ENCODE measurements at places on chromosomes 3 and 15.

- DNase-seq: no peak
These were observed 6.3 kb upstream of the EOMES start for GRCh38 chr3:27728195-27729087.

- no peak for DNase-seq
These were observed 19.6 kb downstream of the HEMK1 start for GRCh38 chr3:50588759-50589433.

DNA sequence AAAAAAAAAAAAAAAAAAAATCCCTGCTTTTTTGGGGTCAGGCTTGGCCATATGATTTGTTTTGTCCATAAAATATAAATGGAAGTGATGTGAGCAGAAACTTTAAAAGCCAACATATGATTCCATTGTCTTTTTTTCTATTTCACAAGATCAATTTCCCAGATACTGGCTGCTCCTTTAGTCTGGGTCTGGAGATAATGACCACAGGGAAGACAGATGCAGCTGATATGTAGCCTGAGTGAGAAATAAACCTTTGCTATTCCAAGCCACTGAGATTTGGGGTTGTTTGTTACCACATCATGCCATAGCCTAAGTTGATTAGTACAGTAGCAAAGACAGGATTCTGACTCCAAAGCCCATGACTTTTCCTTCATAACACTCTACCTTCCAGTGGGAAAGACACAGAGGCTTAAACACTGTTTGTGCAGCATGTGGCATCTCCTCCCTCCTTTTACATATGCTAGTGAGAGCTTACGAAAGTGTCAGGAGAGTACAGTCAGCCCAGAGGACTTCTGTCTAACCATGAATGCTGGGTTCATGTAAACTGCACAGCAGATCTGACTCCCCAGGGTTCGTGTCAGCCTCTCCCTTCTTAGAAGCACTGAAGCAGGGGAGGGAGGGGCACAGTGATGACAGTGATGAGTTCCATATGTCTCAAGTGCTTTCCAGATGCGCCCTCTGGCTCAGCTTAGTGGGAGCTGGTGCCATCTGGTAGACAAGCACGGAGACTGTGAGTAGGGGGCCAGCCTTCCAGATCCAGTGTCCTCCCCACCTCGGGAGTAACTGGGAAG is 36.7 kb upstream of the SLC7A14 start:
- no peak for DNase-seq

DNA sequence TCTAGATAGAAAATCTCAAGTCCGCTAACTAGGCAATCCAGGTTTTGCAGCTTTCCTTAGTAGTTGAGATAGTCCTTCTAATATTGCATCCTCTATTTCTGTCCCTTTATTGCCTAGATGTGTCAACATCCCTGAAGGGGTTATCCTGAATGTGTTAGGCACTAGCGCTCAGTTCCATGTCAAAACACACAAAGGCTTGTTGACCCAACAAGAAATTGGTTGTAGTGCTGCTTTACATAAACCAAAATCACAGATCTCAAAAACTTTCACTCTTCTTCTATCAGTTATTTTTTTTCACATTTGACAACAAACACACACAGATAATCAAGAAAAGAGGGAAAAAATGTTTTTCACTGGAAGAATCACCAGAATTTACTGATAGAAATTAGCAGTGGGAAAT is 51.4 kb upstream of the SOX2 start:
- no peak for DNase-seq

GRCh38 chr15:97470417-97470816 is 490.1 kb upstream of the ARRDC4 start:
- no peak for DNase-seq

- no peak for DNase-seq
These were observed 95.0 kb downstream of the ADCY5 start for GRCh38 chr3:123353850-123354233.

DNA sequence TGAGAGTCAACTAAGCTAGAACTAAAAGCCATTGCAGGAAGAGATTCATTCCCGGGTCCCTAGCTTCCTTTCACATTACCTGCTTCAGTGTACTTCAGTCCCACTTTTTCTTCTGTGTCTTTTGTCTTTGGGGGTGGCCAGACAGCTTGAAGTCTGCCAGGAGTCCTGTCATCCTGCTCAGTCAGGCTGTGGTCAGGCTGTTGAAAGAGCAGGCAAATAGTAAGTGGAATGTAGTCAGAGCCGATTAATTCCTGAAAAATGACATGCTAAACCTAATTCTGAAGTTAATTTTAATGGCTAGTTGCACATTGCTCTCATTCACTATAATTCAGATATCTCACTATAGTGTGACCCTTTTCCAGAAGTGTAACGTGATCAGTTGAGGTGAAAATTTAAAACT is 129.6 kb downstream of the FMN1 start:
- DNase-seq: no peak

DNA sequence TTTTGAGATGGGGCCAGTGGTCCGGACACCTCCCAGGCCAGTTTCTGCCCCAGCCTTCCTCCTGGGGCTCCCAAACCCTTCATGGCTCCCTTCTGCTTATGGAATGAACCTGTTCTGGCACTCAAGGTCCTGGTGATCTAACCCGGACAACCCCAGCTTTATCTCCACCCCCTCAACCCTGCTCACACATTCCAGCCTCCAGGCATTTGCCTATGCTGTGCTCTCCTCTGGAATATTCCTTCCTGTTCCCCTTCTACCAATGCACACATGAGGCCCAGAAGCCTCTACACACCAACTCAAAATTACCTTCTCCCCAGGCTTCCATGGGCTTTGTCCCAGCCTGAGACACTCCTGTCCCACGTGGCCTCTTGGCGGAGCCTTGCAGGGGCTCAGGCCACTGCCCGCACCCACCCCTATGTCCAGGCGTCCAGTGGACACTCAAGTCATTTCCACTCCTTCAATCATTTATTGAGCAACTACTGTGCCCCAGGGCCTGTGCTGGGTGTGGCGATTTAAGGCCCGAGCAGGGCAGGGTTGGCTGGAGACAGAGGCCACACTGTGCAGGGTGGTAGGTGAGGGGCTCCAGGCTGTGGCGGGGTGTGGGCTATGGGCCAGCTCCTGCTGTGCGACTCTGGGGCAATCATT is 18.8 kb downstream of the PLXND1 start:
- DNase-seq: no peak

DNA sequence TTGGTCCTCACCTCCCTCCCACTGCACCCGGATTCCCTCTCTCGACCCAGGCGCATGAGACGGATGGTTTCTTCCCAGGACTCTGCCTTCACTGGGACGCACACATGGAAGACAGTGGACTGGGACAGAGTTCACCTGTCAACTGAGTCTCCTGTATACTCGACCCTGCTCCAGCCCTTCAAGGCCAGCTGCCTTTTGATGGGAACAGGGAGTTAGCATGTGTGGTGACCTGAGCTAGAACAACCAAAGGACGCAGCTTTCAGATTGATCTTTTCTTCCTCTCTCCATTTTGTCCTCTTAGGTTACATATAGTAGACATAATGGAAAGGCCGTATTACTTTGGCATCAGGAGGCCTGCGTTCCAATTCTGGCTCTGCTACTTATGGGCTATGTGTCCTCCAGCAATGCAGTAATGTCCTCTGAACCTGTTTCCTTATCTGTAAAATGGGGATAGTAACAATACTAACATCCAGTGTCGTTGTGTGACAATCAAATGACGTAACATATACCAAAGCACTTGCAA is 94.1 kb downstream of the PEX5L start:
- no peak for DNase-seq

DNA sequence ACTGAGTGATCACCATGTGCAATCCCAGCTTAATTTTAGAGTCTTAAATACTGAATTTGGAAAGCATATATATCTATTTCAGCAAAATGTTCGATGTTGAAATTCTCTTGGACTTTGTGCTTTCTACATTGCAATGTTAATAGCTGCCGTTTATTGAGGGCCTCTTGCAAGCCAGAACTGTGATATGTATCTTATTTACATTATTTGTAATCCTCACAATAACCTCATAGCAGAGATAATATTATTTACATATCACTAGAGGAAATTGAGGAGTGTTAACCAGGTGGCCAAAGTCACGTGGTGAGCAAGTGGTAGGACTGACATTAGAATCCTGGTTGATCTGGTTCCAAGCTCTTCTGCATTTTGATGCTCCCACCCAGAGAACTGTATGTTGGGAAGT is 254.1 kb downstream of the SLC9A9 start:
- no peak for DNase-seq

DNA sequence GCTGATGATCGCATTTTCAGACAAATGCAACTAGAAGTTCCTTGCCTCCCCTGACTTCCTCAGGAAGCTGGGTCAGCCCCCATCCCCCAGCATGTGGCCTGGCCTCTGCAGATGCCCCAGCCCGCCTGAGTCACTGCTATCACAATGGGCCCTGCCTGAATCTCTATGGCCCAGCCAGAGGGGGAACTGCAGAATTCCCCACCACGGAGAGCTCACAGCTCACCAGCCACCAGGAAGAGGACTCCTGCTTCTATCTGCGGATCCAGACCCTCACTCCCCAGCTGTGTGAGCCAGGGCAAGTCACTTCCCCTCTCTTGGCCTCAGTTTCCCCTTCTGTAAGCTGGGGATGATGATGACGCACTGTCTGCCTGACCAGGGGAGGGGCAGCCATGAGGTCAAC is 6.9 kb downstream of the PLXND1 start:
- DNase-seq: no peak

- DNase-seq: no peak
These were observed 210.2 kb downstream of the ADAMTS17 start for GRCh38 chr15:100131321-100132224.

DNA sequence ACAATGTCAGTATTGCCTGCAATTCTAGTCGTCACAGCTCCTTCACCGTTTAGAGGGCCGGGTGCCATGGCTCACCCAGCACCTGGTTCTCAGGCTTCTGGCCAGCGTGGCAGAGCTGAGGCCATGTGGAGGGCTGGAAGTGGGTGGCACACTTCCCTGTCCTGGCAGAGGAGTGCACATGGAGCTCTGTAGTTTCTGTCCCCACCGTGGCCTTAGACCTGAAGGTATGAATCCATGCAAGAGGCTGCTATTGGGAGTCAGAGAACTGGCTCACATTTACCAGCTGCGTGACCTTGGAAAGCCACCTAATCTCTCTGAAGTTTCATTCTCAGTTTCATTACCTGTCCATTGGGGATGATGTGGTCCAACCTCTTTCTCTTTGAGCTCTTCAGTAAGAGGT is 22.2 kb downstream of the EPHB1 start:
- DNase-seq: no peak

GRCh38 chr15:64024172-64025050 is 21.9 kb downstream of the DAPK2 start:
- DNase-seq: no peak

- DNase-seq: no peak
These were observed 52.5 kb downstream of the SH3BP5 start for GRCh38 chr3:15279671-15280402.

GRCh38 chr3:55482496-55483195 is 4.5 kb downstream of the WNT5A start:
- no peak for DNase-seq

DNA sequence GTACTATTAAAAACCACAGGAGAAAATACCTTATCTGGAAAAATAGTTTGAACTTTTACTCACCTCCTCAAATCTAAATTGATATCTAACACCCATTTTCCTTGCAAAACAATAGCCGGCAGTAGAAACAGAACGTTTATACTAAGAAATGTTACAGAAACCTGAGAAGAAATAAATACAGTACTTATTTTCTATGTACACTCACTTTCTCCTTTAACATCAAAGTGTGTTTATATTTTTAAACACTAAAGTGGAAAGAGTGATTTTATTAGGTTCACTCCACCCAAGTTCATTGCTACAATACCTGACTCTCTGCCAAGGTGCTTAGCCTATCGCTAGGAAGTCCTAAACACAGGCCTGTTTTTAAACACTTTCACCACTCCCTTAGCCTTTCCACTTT is 87.8 kb upstream of the TJP1 start:
- no peak for DNase-seq

- no peak for DNase-seq
These were observed 30.6 kb downstream of the ABCC5 start for GRCh38 chr3:183987000-183987600.

DNA sequence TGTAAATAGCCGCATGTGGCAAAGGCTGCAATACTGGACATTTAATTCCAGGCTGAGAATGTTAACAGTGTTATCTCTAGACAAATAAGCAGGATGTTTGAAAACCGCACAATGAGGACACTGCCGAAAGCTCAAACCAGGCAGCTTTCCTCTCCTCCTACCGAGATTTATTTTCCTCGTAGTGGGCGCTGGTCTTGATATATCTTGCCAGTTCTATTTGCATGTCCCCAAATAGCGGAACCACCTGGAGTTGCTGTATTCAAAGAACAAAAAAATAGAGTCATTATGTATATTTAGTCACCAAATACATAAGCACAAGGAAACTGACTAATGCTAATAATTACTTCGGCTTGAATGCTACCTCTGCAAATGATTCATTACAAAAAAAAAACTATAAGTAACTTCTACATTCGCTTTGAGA is 46.5 kb downstream of the CYFIP1 start:
- no peak for DNase-seq

DNA sequence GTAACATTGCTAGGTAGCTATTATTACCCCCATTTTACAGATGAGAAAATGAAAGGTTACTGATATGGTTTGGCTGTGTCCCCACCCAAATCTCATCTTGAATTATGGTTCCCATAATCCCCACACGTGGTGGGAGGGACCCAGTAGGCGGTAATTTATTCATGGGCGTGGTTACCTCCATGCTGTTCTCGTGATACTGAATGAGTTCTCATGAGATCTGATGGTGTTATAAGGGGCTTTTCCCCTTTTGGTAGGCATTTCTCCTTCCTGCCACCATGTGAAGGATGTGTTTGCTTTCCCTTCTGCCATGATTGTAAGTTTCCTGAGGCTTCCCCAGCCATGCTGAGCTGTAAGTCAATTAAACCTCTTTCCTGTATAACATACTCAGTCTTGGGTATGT is 252.1 kb downstream of the OPA1 start:
- DNase-seq: no peak

DNA sequence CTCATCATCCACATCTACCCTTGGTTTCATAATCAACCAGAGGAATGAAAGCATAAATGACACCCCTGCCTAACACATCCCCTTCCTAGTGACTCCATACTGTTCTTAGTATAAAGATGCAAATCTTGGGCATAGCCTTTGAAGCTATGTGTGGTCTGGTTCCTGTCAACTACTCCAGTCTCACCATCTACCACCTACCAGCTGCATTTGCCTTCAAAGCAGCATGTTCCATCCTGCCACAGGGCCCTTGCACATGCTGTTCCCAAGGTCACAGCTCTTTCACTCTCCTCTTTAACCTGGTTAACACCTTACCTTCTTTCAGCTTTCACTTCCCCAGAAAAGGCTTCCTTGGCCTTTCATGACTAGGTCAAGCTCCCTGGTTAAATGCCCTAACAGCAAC is 62.3 kb upstream of the ARHGEF3 start:
- DNase-seq: no peak
